ENCODE measurements at places on chromosomes 4 and X. TPM values are rescaled to one million over a fixed set of nuclear protein-coding genes. Genes with fewer than 3 reads are reported as not detected.
A peak's percentile ranks its signal among the peaks of the same experiment; 100 is the strongest.

Gene SLIT2
- 84.7 TPM for total RNA-seq

Gene EFHC2
- total RNA-seq = 8.0 TPM

DNA sequence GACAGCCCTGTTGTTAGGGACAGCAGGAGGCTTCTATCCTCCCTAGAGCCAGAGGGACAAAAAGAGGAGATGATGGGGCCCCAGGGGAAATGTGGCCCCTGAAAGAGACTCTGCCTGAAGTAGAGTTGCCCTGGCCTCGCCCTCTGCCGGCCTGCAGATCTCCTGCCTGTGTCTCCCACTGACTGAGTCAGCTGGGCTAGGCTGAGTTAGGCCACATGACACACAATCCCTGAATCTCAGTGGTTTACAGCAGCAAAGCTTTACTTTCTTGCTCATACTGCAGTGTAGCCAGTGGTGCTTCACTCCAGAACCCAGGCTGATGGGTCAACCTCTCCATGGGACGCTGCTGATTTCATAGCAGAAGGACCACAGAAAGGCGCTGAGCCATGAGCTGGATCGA is 23.5 kb downstream of the DRD5 start:
- H3K27me3 ChIP-seq = no peaks in the 10 kb centered on the region
- H3K27ac ChIP-seq = no peak overlapping the region
- H3K4me1 ChIP-seq = peaks cover 12% of the 10 kb centered on the region

GRCh38 chrX:134658002-134658759 is at the start of gene PLAC1:
Gene PLAC1, minus strand, starts transcription at chrX:134658471. Its CDS starts 91,789 bp downstream, at chrX:134566682.
- no peaks in the 10 kb centered on the region for H3K4me1 ChIP-seq
- no peak within 1 kb of the TSS for H3K27ac ChIP-seq
- no peaks in the 10 kb centered on the region for H3K27me3 ChIP-seq
- no peak for DNase-seq

DNA sequence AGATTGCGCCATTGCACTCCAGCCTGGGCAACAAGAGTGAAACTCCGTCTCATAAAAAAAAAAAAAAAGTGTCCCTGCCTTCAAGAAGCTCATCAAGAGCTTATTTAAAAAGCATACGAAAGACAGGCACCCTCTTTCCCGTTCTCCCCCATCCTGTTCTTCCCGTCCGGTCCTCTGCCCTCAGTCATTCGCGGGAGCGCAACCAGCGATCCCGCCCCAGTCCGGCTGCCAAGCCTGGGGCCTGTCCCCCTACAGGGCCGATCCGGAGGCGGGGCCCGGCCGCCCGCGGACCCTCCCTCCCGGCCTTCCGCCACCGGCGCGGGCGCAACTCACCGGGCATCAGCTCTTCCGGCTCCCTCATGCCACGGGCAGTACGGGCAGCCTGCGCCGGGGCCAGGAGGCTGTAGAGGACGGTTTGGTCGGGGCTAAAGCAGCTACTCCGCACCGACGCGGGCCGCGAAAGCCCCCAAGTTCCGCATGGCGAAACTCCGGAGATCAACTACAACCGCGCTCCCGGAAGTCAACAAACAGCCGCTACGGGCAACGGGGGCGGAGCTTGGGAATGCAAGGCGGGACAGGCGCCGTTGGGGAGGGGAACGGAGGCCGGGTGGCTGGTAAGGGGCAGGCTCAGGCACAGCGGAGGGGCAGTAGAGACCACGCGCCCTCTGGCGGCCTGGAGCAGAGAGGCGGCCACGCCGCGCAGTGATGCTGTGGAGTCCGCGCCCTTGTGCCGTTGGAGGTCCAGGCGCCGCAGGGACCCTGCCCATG is at the start of gene RPGR:
TSS of gene RPGR (minus strand) at position 503 of the 768 bp plus-strand sequence. CDS start at position 361, 142 bp downstream.
- H3K4me1 ChIP-seq = no peaks in the 10 kb centered on the region
- no peaks in the 10 kb centered on the region for H3K27me3 ChIP-seq
- peak; percentile 95 for DNase-seq
- H3K36me3 ChIP-seq = no peaks in the 10 kb centered on the region
- H3K27ac ChIP-seq = peak within 1 kb of the TSS; percentile 85

GRCh38 chr4:22190855-22191254 is 242.3 kb upstream of the KCNIP4 start:
- H3K4me3 ChIP-seq = no peak overlapping the region
- H3K36me3 ChIP-seq = no peaks in the 10 kb centered on the region
- no peaks in the 10 kb centered on the region for H3K4me1 ChIP-seq
- DNase-seq = no peak

GRCh38 chr4:109295081-109295480 is 7.4 kb downstream of the COL25A1 start:
- H3K4me3 ChIP-seq = no peak overlapping the region
- no peaks in the 10 kb centered on the region for H3K27me3 ChIP-seq
- DNase-seq = no peak
- H3K36me3 ChIP-seq = no peaks in the 10 kb centered on the region
- no peak overlapping the region for H3K27ac ChIP-seq
- H3K4me1 ChIP-seq = no peaks in the 10 kb centered on the region

GRCh38 chr4:52848254-52848653 is 13.9 kb upstream of the RASL11B start:
- no peak overlapping the region for H3K27ac ChIP-seq
- no peaks in the 10 kb centered on the region for H3K4me1 ChIP-seq
- H3K4me3 ChIP-seq = no peak overlapping the region

DNA sequence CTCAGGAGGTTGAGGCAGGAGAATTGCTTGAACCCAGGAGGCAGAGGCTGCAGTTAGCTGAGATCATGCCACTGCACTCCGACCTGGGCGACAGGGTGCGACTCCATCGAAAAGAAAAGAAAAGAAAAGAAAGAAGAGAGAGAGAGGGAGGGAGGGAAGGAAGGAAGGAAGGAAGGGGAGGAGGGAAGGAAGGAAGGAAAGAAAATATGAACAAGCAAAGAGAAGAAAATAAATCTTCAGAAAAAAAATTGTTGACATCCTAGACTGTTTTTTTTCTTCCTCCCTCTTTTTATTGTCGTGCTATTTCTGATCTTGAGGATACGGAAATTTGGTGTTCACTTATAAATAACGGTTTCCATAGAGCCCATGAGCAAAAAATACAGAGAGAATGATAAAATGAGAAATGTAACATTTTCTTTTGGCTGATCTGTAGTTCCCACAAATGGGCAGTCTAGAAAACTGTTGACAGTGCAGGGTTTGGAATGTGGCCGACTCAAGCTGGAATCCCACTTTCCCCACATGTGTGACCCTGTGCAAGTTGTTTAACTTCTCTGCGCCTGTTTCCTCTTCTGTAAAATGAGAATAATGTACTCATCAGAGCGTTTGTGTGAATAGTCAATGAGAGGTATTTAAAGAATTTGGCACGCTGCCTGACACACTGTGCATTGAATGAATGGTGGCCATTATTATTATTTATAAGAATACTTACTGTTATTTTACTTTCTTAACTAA is 19.4 kb downstream of the SORBS2 start:
- no peak overlapping the region for H3K4me3 ChIP-seq
- H3K36me3 ChIP-seq = peaks cover 6% of the 10 kb centered on the region
- H3K27ac ChIP-seq = peak overlapping the region; percentile 80
- H3K27me3 ChIP-seq = no peaks in the 10 kb centered on the region

DNA sequence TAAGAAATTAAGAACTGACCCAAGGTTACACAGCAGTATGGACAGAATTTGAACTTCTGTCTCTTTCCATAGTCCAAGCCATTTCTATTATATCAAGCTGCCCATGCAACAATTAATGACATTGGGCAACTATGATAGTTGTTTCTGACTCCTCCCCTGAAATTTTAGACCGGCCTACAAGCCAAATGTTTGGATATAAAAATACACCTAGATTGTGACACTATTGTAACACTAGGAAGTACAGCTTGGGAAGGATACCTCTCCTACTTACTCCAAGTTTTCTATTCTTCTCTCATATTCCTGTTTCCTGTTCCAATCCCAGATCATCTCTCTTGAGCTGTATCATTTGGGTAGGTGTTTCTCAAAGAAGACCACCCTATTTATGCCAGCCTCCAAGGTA is 43.5 kb downstream of the RCHY1 start:
- no peaks in the 10 kb centered on the region for H3K4me1 ChIP-seq
- no peak overlapping the region for H3K4me3 ChIP-seq
- H3K36me3 ChIP-seq = no peaks in the 10 kb centered on the region
- H3K27me3 ChIP-seq = no peaks in the 10 kb centered on the region
- DNase-seq = no peak

- DNase-seq = peak; percentile 23
- no peak overlapping the region for H3K27ac ChIP-seq
- no peaks in the 10 kb centered on the region for H3K4me1 ChIP-seq
- H3K36me3 ChIP-seq = no peaks in the 10 kb centered on the region
- no peaks in the 10 kb centered on the region for H3K27me3 ChIP-seq
Measured at GRCh38 chr4:99593781-99594641, 19.4 kb downstream of the MTTP start.

Gene ARAP2
- 95.8 TPM for total RNA-seq

GRCh38 chr4:136687596-136687995 is 844.7 kb downstream of the PCDH18 start:
- H3K4me1 ChIP-seq = no peaks in the 10 kb centered on the region
- no peak overlapping the region for H3K27ac ChIP-seq
- no peak for DNase-seq
- no peaks in the 10 kb centered on the region for H3K27me3 ChIP-seq
- no peak overlapping the region for H3K4me3 ChIP-seq
- no peaks in the 10 kb centered on the region for H3K36me3 ChIP-seq

GRCh38 chrX:106100442-106100841 is 61.9 kb upstream of the SERPINA7 start:
- H3K36me3 ChIP-seq = no peaks in the 10 kb centered on the region
- no peaks in the 10 kb centered on the region for H3K4me1 ChIP-seq
- DNase-seq = no peak
- no peak overlapping the region for H3K4me3 ChIP-seq

Gene NSUN7
- 8.2 TPM for total RNA-seq

DNA sequence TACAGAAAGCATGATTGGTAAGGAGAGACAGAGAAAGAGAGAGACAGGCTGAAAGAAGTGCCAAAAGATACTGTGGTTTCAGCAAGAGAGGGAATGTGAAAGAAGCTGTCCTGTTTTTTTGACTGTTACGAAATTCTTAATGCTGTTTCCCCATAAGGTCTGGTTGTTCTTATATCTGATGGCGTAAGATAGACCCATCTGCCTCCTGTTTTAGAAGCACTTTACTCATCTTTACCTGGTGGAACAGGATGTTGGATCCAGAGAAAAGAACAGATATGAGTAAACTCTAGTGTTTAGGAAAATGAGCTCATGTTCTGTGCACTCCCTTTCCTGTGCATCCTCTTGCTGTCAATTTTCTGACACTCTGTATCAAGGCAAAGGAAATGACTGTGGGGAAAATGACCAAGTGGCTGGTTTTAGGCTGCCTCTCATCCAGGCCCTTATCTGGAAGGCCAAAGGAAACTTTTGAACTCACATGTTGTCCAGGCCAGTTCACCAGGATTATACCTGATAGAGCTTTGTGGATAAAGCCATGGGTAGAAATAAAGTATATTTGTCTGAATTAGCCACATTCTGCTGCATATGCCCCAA is 311.7 kb upstream of the HTR2C start:
- H3K4me1 ChIP-seq = no peaks in the 10 kb centered on the region
- DNase-seq = no peak
- H3K27me3 ChIP-seq = no peaks in the 10 kb centered on the region
- H3K36me3 ChIP-seq = no peaks in the 10 kb centered on the region

Gene EGFL6
- 27.8 TPM for total RNA-seq

GRCh38 chr4:164906368-164906767 is 29.4 kb downstream of the APELA start:
- H3K27me3 ChIP-seq = no peaks in the 10 kb centered on the region
- H3K36me3 ChIP-seq = no peaks in the 10 kb centered on the region
- no peak overlapping the region for H3K27ac ChIP-seq

GRCh38 chrX:98338544-98338943 is 1454.8 kb downstream of the RPA4 start:
- DNase-seq = no peak
- H3K4me1 ChIP-seq = no peaks in the 10 kb centered on the region
- no peak overlapping the region for H3K27ac ChIP-seq
- no peaks in the 10 kb centered on the region for H3K36me3 ChIP-seq
- no peak overlapping the region for H3K4me3 ChIP-seq

Gene MAGEA11
- not detected for total RNA-seq

DNA sequence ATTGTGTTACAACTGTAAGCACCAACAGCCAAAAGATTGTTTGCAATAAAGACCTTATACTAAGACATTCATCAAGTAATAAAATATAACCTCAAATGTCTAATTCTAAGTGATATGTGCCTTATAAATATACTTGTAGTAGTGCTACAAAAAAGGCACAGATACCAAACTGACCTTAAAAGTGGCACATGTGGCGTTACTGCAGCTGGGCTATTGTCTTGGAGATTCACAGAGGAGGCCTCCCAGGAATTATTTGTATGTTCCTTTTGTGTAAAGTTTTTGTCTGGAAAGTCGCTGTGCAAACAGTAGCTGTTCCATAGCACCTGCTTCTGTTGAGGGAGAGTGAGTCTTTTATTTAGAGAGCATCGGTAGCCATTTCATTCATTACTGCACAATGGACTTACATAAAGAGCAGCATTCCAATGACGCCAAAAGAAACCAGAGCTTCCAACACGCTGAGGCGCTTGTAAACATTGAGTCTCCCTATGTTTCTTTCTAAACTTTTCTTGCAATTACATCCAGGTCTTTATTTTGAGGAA is 143.7 kb downstream of the RPA4 start:
- H3K27me3 ChIP-seq = no peaks in the 10 kb centered on the region
- no peaks in the 10 kb centered on the region for H3K4me1 ChIP-seq
- H3K36me3 ChIP-seq = no peaks in the 10 kb centered on the region
- H3K27ac ChIP-seq = no peak overlapping the region
- DNase-seq = no peak

DNA sequence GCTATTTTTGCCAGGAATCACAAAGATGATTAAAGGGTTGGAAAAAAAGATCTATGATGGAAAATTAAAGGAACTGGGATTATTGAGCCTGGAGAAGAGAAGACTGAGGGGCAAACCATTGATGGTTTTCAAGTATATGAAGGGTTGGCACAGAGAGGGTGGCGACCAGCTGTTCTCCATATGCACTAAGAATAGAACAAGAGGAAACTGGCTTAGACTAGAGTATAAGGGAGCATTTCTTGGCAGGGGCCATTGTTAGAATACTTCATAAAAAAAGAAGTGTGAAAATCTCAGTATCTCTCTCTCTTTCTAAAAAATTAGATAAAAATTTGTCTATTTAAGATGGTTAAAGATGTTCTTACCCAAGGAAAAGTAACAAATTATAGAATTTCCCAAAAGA is 75.1 kb downstream of the NPNT start:
- no peak overlapping the region for H3K4me3 ChIP-seq
- no peak overlapping the region for H3K27ac ChIP-seq
- H3K4me1 ChIP-seq = no peaks in the 10 kb centered on the region
- DNase-seq = peak; percentile 69
- no peaks in the 10 kb centered on the region for H3K27me3 ChIP-seq

- DNase-seq = no peak
- H3K27me3 ChIP-seq = no peaks in the 10 kb centered on the region
- H3K4me3 ChIP-seq = no peak overlapping the region
- H3K4me1 ChIP-seq = no peaks in the 10 kb centered on the region
Measured at GRCh38 chr4:137307806-137308205, 224.5 kb downstream of the PCDH18 start.

GRCh38 chr4:79413032-79413885 is 5.2 kb upstream of the GK2 start:
- no peaks in the 10 kb centered on the region for H3K27me3 ChIP-seq
- H3K36me3 ChIP-seq = no peaks in the 10 kb centered on the region
- H3K4me1 ChIP-seq = no peaks in the 10 kb centered on the region

Gene TMEM271
- total RNA-seq = 4.4 TPM

Gene LRCH2
- total RNA-seq = 8.5 TPM

Data from spinal cord (tissue), 10 donors.